ENCODE measurements at places on chromosomes 5 and 9.

GRCh38 chr5:66337626-66338226 lies 193.6 kb downstream of the SREK1 start:
- no peak for DNase-seq

GRCh38 chr5:74624501-74624900 lies 16.0 kb downstream of the ENC1 start:
- no peak for DNase-seq

DNA sequence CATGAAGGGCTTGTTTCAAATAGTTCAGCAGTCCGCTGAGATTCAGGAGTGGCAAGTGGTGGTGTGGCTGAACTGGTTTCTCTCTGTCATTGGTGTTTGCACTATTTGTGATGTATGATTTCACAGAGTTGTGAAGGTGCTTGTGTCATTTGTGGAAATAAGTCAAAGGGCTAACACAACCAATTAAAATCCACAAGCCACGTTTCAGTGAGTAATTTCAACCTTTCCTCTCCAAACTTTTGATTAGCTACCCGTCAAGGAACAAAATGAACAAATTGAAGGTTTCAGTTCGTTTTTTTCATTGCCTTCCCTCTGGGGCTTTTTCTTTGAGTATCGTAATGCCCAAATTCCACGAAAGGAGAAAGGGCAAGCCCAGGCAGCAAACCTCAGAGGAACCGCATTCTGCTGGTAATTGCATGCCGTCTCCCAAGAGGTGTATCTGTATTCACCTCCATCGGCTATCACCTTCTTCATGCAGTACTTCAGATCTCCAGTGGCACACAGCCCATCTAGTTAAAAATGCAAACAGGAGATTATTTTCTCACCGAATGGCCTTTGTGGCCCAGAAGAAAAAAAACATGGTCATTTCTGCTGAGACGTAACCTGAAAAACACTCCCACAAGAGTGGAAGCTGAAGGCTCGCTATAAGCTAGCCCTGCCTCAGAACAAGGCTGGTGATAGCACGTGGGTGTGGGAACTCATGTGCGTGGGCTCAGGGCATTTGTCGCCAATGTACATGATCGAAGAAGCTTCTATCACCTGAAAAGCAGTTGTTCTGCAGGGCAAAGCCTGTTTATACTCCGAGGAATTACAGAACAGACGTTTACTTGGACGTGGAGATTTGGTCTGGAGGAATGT lies 197.1 kb downstream of the NR3C1 start:
- no peak for DNase-seq

GRCh38 chr9:72065076-72065475 lies 4.7 kb upstream of the C9orf57 start:
- no peak for DNase-seq

DNA sequence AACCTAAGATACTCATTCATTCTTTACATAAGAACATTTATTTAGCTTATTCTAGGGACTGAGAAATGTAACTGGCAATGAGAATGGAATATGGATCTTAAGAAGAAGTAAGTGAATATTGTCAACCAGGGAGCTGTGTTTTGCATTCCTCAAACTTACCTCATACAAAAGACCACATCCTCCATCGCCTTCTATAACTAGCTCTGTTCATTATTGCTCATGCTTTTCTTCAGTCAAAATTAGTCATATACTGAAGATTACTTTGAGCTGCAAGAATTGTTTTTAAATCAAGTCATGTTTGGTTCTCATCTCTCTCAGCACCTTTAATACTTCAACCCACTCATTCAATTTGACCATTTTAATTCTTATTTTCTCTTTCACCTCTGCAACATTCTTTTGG lies 140.3 kb upstream of the RASA1 start:
- peak; percentile 7 for DNase-seq

DNA sequence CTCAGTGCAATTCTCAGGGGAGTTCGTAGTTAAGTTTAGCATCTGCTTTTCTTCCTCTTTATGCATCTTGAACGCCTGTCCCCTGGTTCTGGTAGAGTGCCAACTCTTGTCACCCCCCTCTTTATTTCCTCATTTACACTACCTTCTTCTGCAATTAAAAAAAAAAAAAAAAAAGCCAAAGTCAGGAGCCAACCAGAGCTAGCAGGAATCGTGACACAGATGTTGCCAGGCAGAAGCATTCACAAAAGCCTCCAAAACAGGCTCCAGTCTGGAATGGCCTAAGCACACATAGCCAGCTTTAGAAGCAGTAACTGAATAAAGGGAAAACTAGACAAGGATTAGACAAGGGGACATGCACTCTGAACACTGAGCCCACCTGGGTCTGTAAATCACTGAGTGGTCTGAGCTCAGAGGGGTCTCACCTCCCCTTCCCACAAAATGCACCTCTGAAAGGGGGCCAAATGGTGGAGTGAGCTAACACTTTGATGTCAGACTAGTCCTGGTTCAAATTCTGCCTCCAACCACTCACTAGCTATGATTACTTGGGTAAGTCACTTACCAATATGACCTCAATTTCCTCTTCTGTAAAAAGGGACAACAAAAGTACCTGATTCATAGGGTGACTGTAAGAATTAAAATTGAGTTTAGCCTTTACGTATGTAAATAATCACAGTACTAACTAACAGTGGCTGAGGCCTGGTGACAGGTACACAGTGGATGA lies 2.0 kb downstream of the CD74 start:
- DNase-seq = peak; percentile 63

DNA sequence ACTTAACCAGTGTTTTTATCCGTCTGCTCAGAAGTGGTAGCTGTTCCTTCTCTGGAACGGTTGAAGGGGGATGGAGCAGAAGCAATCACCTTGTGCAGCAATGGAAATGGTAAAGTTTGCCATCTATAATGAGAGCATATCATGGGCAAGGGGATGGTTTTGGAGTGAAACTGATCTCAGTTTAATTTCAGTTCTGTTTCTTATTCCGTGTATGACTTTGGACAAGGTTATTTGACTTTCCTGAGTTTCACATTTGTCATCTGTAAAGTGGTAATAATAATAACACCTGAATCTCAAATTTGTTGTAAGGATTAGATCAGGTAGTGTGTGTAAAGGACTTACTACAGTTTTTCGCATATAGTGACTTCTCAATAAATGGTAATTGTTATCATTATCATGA lies 106.1 kb downstream of the PCSK1 start:
- DNase-seq = no peak
